ENCODE measurements at places on chromosomes 3 and 15.

DNA sequence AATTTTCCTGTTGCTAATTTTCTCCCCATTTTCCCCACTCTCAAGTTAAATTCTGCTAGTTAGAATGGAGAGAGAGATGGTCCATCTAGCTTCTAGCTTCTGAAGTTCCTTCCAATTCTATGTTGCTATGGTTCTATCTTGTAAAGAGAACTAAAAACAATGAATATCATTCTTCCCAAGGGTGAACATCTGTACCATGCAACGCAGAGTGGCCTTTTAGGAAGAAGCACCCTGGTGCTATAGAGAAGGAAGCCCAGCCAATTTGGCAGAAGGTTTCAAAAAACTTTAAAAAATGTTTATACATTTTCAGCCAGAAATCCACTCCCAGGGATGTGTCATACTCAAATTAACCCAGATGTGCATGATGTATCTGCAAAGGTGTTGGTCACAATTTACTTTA is 149.1 kb downstream of the SEMA6D start:
- no peak for DNase-seq

GRCh38 chr3:29438580-29438979 is 157.7 kb downstream of the RBMS3 start:
- DNase-seq: no peak

DNA sequence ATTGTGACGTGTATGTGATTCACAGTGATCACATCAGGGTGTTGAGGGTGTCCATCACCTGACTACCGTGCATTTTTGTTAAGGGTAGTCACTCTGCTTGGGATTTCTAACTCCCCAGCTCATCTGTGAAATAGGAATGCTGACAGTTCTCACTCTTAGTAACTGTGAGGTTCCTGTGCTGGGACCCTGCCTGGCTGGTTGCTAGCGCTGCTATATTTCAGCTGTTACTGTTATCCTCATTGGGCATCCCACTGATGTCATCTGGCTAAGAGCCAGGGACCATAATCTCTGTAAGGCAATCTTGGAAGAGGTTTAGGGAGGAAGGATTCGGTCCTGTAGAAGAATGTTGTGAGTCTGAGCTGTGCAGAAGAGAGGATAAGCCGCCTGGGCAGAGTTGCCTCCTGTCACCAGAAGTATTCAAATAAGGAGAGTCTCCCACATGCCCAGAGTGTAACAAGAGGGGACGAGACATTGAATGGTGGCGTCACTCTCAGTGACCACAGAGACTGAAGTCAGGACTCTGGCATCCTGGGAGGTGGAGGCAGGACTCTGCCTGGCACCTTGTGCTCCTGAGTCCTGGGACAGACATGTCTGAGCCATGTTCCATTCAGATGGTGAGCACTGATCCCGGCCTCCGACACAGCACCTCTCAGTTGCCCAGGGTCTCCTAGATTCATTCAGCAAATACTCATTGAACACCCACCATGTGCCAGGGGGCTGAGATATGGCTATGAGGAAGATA is 52.2 kb downstream of the FBLN2 start:
- DNase-seq: no peak

DNA sequence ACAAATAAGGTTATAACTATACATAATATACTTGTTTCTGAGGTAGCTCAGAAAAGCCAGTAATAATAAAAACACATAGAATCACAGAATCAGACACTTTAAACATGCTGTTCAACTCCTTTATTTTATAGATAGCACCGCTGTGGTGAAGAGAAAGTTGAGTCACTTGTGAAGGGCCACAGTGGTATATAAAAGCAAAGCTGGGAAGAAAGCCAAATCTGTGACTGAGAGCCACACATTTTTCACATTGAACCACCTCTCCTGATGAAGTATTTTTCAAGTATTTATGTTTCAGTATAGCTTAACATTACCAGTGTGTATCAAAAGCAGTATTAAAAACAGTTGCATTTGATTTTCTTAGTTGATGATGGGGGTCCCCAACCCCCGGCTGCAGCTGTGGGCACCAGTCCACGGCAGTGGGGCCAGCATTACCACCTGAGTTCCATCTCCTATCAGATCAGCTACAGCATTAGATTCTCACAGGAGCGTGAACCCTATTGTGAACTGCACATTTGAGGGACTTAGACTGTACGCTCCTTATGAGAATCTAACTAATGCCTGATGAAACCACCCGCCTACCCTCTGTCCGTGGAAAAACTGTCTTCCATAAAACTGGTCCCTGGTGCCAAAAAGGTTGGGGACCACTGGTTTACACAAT is 46.2 kb downstream of the TBL1XR1 start:
- no peak for DNase-seq

GRCh38 chr15:99454941-99455788 is 110.6 kb upstream of the MEF2A start:
- DNase-seq: no peak

GRCh38 chr15:59002418-59002859 is 15.0 kb downstream of the RNF111 start:
- no peak for DNase-seq

- DNase-seq: no peak
Measured at GRCh38 chr3:71759401-71759800, 5.7 kb downstream of the GPR27 start.

DNA sequence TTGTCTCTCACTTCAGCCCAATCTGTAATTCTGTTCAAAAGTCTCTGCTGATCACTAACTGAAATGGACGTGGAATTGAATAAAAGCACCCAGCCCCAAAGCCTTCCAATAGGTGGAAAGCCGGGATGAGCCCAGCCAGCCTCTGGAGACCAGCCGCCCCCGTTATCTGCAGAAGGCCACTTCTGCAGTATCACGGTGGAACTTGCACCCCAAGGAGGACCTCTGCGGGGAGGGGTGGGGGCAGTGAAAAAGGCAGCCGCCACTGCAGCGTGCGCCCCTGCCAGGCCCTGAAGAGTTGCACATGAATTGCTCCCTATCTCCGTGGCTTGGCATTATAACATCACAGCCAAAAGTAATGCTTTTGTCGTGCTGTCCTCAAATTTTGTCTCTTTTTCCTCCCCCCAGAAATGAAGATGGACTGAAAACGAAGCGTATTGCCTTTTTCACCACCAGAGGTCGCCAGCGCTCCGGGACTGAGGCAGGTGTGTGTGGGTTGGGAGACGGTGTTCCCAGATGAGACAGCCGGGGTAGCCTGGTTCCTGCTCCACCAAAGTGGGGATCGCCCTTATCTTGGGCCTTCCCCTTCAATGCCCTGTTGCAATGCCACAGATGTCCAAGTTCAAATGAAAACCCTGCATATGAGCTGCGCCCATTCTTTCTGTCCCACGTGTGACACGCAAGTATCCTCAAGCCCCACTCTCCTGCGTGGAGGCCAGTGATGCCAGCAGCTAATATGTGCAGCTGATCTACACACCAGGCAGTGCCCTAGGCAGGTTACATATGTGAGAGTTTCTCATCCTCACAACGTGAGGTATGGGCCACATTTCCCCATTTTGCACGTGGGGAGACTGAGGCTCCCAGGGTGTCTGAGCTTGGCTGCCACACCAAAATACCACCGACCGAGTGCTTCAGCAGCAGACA is 96.0 kb downstream of the LRRK1 start:
- peak; percentile 59 for DNase-seq

DNA sequence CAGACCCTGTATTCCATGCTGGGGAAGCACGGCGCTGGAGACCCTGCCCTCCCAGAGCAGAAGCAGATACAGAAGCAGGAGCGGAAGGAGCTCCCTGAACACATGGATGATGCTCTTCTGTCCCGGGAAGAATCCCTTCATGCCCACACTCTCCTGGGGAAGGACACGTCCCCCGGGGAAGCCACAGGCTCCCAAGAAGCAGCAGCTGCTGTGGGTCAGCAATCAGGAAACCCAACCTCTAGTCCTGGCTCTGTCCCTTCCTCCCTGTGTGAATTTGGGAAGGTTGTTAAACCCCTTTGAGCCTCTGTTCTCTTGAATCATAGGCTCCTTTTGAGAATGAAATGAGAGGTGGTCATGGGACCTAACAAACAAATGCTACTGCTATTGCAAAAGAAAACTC is 176.2 kb upstream of the TPM1 start:
- DNase-seq: no peak

GRCh38 chr3:122628567-122628966 is 51.1 kb downstream of the PARP15 start:
- DNase-seq: no peak

DNA sequence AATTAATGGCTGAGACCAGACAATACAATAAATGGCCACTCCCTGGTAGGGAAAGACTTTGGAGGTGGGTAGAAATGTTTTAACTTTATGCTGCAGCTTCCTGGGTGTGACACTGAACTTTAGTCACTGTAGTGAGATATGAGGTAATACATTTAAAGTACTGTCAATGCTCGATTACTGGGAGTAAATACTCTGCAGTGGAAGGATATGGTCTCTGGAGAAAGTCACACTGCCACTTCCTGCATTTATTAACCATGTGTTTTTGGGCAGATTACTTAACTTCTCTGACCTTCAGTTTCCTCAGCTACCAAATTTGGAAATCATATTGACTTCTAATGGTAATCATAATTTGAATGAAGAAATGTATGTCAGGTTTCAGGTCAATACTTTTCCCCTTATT is 317.1 kb upstream of the TGFBR2 start:
- no peak for DNase-seq

DNA sequence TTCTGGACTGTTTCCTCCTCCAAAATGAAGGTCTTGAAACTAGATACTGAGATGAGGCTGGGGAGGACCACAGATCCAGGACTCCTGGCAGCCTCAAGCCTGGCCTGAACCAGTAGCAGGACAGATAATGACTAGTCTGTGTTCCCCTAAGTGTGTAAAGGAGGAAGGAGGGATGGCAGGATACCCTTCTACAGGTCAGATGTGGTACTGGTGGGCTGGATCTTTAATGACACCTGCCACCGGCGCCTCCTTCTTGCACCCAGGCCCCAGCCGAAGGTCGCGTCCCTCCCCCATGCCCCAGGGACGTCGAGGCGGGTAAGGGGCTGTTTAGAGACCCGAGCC is 556 bp downstream of the USP19 start:
- DNase-seq: peak; percentile 30

- no peak for DNase-seq
Measured at GRCh38 chr3:48835650-48836366, 11.9 kb downstream of the PRKAR2A start.

DNA sequence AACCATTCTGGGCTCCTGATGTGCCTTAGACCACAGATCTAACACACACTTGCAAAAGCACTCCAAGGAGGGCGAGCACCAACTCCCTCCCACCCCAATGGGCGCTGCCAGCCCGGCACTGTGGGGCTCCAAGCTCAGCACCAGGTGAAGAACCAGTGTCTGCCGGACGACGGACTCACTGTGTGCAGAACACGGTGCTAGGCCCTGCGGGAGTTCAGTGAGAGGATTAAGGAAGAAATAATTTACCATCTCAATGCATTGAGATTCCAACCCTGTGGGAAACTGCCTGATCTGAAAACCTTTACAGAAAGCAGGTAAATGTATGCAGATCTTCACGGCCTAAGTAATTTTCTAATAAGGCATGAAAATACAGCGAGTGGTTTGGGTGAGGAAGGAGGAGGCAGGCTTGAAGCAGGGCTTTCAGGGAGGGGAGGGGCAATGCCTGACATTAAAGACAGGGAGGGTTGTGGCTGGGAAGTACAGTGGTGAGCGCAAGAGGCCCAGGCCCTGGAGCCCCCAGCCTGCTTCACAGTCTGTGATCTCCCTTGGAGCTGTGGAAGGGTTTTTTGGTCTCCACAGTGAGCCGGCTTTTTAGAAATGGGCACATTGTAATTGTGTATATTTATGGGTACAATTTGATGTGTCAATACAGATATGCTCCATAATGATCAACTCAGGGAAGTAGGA is 35.6 kb upstream of the CHRNB4 start:
- no peak for DNase-seq

DNA sequence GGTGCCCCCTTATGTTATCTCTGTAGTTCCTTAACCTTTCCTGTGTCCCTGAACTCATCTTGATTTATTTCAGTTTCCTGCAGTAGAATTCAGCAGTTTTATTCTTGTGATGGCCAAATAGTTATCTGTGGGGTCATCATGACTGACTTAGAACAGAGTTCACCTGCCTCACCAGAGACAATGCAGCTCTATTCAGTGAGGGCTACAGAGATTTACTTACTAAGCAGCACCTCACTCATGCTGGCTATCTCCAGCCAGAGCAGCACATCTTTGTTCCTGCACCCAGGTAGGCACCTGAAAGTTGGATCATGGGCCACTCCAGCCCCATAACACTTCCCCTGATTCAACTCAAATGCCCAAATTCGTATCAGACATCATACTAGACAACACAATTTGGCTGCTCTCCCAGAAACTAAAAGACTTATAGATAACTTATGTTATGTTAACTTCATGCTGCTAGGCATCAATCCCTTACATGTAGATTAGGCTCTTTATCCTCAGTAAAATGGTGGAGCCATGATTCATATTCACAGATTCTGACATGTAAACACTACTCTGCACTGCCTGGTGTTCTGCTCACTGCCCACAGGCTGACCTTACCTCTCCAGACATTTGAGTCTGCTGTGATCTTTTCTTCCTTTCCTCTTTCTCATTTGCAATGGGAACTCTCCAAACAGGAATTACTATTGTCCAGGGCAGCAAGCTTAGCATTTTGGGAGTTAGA is 9.3 kb upstream of the GOLGB1 start:
- DNase-seq: no peak

DNA sequence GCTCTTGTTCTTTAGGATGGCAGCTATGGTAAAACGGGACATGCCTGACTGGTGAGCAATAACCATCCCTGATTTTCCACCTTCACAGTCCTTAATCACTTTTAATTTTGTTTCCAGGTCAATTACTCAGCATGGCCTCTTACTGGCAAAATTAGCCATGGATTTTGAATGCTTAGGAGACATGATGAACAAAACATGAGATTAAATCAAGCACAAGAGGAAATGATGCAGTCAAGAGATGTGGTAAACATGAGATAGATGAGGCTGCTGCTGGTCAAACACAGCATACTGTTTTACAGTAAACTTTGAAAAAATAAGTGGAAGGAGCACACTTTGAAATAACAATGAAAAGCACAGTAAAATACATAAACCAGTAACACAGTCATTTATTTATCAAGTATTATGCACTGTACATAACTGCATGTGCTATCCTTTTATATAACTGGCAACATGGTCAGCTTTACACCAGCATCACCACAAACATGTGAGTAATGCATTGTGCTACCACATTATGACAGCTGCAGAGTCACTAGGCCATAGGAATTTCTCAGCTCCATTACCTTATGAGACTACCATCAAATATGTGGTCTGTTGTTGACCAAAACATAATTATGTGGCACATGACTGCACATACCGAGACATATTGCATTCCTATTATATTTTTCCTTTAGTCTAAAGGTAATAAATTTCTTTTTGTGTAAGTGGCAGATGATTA is 30.1 kb upstream of the ZNF502 start:
- DNase-seq: no peak

GRCh38 chr3:16604887-16605602 is at the start of gene DAZL:
Gene DAZL, minus strand, starts transcription at chr3:16605423. Its CDS starts 218 bp downstream, at chr3:16605205.
- DNase-seq: no peak

- no peak for DNase-seq
Measured at GRCh38 chr3:48427630-48427962, 2.3 kb downstream of the PLXNB1 start.
